ENCODE measurements at places on chromosomes 16 and 17.

GRCh38 chr16:85888405-85889331 lies 10.3 kb upstream of the IRF8 start:
- peak; percentile 25 for DNase-seq

GRCh38 chr17:57814421-57814820 lies 35.4 kb downstream of the MRPS23 start:
- no peak for DNase-seq

DNA sequence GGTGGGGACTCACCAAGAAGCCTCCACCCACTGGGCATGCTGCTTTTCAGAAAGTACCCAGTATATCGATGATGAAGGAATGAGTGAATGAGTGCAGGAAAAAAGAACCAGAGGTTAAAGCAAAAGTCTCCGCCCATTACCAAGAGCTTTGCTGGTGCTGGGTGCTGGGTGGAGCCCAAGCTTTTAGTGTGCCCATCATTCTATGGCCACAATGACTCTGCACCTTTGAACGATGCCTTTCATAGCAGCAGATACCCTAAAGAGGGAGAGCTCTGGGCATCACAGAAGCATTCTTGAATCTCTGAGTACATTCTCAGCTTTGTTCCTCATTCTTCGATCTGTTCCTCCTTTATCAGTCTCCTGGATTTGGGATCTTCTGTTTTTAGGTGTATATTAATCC lies 450.7 kb upstream of the CCL2 start:
- DNase-seq: no peak

GRCh38 chr17:17027442-17028058 lies 14.7 kb upstream of the MPRIP start:
- DNase-seq: no peak

GRCh38 chr17:55518510-55518909 lies 7.3 kb upstream of the SMIM36 start:
- DNase-seq: no peak

DNA sequence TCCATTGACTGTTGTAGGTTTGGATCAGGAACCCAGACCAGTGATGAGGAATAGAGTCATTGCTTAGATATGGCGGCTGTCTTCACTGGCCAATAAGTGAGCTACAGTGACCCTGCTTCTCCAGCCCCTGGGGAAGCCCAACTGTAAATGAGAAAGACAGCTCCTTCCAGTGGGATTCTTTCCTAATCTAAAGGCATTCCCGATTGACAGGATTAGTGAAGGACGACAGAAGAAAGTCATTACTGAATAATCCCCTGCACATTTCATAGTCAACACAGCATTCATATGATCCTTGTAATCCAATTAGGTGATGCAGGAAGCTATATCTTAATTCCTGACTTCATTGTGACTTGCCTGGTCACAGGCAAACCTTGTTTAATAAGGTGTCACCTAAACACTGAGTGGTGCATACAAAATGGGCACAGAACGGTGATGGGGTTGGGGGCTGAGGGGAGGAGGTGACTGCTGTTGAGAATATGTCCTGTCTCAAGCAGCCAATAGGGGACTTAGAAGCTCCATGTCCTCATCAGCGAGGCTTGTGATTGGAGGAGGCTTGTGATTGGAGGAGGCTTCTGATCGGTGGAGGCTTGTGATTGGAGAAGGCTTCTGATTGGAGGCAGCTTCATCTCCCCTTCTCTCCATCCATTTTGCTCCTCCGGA lies 242.6 kb downstream of the XYLT1 start:
- no peak for DNase-seq

DNA sequence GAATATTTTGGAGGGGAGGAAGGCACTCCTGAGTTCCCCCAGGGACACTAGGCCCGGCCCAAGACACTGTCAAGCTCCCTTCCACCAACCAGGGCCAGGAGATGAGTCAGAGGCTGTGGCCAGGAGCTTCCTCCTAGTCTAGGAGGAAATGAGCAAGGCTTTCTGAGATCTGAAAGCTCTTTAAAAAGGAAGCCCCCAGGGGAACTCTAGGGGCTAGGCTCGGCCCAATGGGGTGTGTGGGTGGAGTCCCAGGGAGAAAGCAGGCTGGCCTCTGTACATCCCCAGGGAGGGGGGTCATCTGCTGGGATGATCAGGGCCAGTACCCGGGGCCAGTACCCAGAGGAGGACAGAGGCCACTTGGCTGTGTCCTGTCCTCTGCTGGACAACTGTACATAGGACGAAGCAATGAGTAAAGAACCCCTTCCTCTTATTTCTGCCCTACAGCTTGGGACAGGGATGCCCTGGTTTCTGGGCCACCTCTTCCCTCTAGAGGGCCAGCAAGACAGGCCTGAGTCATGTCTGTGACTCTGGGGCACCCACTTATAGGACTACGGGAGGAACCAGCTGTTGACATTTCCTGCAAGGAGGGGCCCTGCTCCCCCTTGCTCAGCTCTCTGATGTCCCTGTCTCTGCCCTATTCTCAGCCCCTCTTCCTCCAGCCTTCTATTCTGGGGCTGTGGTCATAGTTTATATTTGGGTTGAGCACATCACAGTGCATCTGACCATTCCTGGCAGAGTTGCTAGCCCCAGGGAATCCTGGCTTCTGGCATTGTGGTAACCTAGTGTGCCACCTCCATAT lies 2.7 kb downstream of the FHOD1 start:
- DNase-seq: peak; percentile 83

GRCh38 chr17:19747829-19748806 lies at the start of gene ALDH3A1:
TSS of gene ALDH3A1 (minus strand) at chr17:19748298. CDS start at chr17:19745129, 3,169 bp downstream.
- DNase-seq: no peak

- DNase-seq: no peak
Measured at GRCh38 chr16:11264155-11264832, 4.8 kb downstream of the TNP2 start.

GRCh38 chr17:28846231-28846630 lies 3.6 kb upstream of the FAM222B start:
- DNase-seq: peak; percentile 17
